Stimulated activated CD4-positive, alpha-beta T cell treated with anti-CD3 and anti-CD28 coated beads, Interleukin-1b, Interleukin-23, amount 100 ng/mL, for 24 hours (primary cell): ENCODE measurements at places on chromosomes 4 and X.

DNA sequence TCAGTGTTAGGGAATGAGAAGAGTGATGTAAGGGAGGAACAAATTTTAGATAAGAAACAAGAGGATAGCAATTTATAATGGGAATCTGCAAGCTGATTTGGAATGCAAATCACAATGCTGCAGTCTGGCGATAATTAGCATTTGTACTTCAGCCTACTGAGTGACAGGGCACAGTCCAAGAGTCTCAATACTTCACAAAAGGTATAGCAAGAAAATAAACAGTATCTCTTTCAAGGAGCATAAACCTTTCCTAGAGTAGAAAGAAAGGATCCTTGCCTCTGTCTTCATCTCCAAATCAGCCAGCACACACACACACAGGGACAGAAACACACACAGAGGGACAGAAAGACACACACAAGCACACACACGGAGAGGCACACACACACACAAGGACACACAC lies 1.1 kb upstream of the GPM6A start:
- DNase-seq: no peak

DNA sequence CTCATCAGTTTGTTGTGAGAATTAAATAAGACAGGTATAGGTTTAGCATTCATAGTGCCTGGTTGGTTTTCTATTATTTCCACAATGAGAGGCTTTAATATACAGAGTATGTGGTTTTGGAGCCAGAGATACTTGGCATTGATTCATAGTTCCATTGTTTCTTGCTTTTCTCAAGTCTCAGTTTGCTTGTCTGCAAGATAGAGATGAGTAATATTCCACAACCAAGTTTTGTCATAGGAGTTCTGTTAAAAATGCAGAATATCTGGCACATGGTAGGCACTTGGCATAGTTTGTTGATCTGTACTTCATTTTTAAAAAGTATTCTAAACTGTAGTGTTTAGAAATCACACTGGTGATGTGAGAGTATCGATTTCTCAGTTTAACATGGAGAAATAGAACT lies 37.5 kb upstream of the EDA2R start:
- DNase-seq: no peak

GRCh38 chr4:51906167-51906958 lies 63.4 kb downstream of the DCUN1D4 start:
- DNase-seq: no peak

- DNase-seq: no peak
Measured at GRCh38 chr4:187227907-187228704, 504.4 kb upstream of the FAT1 start.

DNA sequence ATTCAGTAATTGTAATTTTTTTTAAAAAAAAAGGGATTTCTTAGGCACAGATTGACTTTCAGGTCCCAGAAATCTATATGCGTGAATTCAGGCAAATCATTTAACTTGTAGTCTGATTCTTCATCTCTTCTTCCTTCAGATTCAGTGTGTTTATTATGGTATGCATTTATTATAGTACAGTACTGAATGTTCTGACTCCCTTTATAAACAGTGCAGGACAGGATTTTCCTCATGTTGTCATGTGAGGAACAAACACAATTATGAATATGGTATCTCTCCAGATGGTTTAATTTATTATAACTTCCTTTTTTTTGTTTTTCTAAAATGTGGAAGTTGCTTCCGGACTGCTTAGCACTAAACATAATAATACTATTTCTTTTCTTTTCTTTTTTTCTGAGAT lies 54.2 kb downstream of the RPS3A start:
- no peak for DNase-seq

GRCh38 chr4:99894161-99894997 lies at the start of gene LAMTOR3:
TSS of gene LAMTOR3 (minus strand) at chr4:99894427. CDS start at chr4:99893963, 464 bp downstream.
- DNase-seq: peak; percentile 77

- peak; percentile 41 for DNase-seq
Measured at GRCh38 chr4:1628892-1629698, 55.0 kb downstream of the FAM53A start.

DNA sequence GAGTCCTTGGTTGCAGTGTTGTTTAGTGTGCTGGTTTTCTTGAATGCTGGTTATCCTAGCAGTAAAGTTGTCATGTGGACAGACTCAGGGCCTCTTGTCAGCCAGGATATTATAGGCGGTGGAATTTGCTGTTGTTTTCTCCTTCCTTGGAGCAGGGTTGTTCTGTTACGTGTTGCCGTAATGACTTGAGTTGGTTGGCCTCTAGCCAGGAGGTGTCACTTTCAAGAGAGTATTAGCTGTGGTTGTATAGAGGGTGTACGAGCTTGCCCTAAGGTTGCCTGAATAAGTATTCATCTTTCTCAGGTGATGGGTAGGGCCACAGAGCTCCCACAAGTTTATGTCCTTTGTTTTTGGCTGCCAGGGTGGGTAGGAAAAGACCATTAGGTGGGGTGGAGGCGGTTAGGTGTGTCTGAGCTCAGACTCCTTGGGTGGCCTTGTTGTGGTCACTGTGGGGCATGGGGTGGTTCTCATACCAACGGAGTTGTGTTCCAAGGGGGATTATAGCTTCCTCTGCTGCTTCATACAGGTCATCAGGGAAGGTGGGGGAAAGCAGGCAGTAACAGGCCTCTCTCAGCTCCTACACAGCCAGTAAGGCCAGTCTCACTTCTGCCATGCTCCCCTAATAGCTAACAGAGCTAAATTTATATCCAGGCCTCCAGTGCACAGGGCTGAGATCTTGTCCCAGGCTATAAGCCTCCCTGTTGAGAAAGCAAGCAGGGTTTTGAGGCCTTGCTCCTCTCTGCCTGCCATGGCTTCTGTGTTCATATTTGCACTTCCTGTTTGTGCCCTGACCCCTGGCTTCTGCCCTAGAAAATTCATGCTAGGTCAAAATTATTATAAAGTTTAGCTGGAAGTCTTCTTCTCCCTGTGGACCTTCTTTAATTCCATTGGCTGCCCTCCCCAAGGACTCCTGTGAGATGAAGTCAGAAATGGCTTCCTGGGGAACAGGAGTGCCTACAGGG lies 594.7 kb downstream of the RAPGEF2 start:
- no peak for DNase-seq

GRCh38 chr4:183257808-183258207 lies 62.3 kb downstream of the CLDN22 start:
- DNase-seq: no peak

- DNase-seq: no peak
Measured at GRCh38 chrX:39811376-39811775, 286.4 kb downstream of the BCOR start.

DNA sequence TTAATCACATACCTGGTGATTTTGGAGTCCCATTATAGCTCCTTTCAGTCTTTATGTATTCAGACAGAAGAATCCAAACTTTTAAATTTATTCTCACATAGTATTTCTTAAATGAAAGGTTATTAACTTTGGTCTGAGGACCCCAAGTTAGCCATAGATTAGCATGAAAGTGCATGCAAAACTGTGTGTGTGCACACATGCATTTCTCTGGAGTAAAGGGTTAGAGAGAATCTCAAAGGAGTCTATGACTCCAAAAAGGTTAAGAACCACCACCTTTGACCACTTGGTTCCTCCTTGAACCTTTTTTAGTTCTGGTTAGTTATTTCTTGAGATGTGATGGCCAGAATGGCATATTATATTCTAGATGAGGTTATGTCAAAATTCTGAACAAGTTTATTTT lies 102.0 kb downstream of the MGST2 start:
- DNase-seq: no peak

DNA sequence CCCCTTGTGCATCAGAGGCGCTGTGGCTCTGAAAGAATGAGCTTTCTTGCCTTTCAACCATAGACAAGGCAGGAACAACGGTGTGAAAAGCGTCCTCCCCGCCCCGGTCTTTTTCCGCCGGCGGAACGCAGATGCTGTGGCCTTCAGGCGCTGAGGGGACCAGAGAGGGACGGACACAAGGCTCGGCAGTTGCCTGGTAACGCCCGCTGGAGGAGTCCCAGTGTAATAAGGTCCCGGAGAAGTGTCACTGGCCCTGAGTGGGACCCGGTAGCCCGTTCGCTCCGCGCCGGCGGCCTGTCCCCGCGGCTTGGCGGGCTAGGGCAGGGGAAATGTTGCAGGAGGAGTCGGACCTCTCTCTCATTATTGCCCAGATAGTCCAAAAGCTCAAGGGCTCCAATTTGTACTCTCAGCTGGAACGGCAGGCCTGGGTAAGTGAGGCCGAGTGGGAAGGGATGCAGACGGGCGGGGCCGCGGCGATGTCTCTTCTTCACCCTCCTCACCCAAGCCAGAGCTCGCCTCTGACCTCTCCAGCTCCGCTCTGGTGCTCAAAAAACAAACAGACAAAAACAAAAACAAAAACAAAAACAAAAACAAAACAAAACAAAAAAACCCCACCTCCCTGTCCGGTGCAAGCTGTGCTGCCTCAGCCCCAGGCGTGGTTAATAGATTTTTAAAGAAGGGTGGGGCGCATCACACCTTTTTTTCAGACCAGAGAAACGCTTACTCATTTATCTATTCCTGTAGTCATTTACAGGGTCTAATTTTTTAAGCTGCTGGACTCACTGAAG lies at the start of gene TBC1D19:
Gene TBC1D19, plus strand, starts transcription at position 220 of the 788 bp plus-strand sequence. Its CDS starts 110 bp downstream, at position 330.
- DNase-seq: peak; percentile 78
